ENCODE measurements at places on chromosomes 6 and 20.

GRCh38 chr6:158006821-158007570, 25.3 kb downstream of the SYNJ2 start:
- no peak for DNase-seq

GRCh38 chr20:40930561-40930960, 98.1 kb upstream of the TOP1 start:
- no peak for DNase-seq

DNA sequence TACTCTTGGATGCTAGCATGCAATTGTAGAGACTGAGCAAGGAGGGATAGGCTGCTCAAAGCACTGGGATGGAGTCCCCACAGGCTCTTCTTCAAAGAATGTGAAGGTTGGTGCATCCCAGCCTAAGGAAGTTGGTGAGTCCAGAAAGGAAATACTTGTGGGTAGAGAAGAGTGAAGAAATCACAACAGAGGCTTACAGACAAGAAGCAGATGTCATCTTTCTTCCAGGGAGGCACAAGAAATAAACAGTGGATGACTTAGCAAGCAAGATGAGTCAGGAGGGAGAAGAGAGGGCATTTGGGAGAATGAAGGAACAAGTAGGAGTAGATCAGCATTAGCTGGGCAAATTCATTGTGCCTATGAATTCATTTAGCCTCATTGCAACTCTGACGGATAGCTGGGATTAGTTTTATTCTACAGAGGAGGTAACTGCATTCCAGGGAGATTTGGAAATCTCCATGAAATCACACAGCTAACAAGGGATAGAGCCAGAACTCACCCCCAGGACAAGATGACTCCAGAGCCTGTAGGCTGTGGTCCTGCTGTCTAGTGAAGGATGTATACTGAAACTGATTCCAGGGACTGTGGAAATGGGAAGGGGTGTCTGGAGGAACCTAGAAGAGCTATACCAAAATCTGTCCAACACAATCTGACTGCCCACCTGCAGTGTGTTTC, 125.8 kb upstream of the SPTLC3 start:
- no peak for DNase-seq

DNA sequence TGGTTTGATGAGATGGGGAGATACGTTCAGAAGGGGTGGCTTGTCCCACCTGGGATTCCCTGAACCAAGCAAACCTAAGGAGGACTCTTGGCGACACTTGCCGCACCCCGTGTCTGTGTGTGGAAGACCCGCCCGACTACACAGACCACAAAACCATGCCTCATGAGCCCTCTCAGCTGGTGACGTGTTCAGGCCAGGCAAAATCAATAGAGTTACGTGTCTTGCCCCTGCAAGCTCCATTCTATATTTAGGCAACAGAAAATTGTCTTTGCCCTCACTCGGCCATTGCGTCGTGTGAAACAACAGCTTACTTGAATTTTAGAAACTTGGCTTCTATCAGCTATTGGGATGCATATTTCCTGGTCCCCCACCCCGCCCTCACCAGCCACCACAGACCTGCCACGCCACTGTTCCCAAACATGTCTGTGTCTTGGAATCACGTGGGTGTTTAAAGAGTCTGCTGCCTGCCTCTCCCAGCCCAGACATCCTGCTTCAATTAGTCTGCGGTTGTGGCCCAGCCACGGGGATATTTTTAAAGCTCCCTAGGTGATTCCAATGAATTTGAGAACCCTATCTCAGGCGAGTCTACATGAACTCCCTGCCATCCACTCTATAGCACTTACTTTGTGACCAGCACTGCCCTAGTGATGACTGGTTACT, 279.2 kb upstream of the EXOC2 start:
- DNase-seq, result no peak

GRCh38 chr6:35919827-35920751, 809 bp downstream of the SRPK1 start:
- DNase-seq, result peak; percentile 72

DNA sequence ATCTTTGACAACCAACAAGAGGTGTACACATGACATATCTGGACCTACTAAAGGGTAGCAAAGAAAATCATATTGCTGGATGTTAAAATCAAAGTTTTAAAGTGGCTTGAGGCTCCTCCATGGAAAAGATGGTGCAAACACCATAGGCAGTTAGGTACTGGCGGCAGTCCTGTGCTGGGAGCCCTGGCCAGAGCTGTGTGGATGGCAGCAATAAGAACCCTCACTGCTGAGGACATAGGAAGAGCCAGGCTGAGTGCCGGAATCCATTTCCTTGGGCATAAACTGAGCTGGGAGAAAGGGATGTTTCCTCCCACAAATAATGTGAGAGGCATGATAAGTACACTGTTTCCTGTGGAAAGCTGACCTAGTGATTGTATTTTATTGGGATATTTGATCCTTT, 89.9 kb downstream of the ARID1B start:
- DNase-seq, result no peak

DNA sequence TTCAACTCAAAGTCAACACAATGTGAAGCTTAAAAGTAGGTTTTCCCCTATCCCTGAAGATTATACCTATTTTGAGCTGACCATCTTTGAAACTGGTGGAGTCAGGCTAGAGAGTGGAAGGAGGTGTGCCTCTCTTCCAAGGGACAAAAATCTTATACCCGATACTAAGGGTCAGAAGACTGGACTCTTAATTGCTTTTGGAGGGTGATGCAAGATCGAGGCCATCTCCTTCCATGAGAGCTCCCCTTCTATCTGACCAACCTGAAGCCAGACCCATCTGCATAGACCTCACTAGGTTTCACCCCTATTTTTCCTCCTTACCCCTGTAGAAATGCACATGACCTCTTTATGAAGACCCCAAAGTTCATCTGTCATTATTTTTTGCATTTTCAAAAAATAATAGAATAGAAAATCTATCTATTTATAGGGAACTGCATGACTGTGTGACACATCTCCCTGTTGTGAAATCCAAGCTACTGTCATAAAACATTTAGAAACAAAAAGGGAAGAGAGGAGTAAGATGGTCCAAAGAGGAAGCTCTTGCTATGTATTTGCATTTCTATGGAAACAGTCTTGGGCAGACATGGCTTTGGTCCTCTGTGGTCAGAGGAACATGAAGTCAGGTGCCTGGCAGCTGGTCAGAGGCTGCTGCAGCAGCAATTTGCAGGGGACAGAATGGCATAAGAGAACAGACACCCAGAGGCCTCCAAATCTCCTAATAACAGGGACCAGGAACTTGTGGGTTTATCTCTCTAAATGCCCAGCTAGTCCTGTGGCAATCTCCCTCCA, 349.2 kb downstream of the MAFB start:
- DNase-seq, result no peak

- DNase-seq, result no peak
Measured at GRCh38 chr6:32218167-32218566, 5.7 kb downstream of the NOTCH4 start.

DNA sequence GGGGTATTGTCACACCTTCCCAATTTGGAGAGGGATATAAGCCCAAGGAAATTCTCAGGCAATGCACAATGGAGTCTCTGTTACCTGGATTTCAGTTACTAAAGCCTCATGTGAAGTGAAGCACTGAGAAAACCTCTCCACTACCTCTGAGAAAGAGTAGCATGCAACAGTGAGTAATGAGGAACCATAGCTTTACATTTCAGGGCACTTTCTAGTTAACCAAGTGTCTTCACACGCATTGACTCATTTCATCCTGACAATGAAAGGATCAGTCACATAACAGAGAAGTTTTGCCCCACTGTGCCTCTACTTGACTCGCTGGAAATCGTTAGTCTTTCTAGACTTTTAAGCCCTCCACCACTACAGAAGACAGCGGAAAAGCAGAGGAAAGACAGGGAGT, 86.2 kb upstream of the ARID1B start:
- no peak for DNase-seq

GRCh38 chr6:21001736-21002135, 467.5 kb downstream of the CDKAL1 start:
- DNase-seq, result no peak

DNA sequence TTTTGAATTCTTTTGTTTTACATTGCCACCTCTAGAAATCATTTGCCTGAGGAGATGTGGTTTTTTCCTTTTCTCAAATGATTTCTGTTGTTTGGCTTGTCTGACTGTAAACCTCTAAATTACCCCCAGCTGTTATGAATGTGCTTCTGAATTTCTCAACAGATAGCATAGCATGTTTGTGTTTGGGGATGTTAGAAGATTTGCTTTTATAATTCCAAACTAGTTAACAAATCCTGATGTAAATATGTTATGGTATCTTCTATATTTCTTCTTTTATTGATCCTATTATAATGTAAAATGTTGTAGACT, 31.6 kb upstream of the EZR start:
- DNase-seq, result no peak

GRCh38 chr20:62339647-62340062, 27.5 kb downstream of the LAMA5 start:
- no peak for DNase-seq

DNA sequence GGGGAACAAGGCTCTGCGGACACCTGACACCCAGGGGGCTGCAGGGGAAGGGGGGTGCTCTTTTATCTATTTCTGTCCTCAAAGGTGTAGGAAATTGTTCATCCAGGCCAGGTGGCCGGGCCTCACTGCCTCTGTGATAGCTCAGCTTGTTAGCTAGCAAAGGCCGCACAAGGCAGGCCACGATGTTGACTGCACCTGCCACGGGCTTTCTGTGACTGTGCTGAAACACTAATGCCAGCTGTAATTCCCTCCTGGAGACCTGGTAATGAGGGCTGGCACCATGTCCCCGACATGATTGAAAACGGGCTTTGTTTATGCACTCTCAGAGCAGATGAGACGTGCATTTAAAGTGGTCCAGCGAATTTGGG, 61.4 kb upstream of the APCDD1L start:
- no peak for DNase-seq

GRCh38 chr6:163579111-163579879, 164.8 kb downstream of the QKI start:
- no peak for DNase-seq

DNA sequence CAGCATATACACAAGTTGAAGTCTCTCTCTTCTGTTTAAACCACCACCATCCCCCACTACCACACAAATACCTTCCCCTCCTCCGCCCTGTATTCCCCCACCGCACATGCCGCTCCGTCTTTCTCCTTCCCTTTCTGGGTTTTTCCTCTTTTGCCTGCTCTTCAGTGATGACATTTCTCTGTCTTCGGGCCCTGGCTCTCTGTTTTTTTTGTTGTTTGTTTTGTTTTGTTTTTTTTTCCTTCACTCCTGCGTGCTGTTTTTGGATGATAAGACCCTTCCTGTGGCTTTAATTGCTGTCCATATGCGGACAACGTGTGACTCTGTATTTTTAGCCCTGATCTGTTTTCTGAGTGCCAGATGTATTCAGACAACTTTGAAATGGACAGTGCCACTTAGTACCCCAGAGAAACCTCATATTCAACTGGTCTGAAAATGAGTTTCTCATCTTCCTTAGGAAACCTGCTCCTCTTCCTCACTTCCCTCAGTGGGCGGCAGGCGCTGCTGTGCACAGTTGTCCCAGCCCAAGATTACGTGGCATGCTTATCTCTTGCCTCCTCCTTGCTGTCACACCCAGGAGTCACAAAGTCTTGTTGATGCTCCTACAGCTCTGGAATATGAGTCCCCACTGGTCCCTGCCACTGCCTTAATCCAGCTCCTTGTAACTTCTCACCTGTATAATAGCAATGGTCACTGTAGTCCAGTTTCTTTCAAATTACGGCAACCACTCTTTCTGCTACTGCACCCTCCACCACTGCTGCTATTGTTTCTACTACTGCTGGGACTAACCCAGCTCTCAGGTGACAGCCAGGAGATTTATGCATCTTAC, 8.2 kb downstream of the PPP1R14C start:
- DNase-seq, result peak; percentile 32

DNA sequence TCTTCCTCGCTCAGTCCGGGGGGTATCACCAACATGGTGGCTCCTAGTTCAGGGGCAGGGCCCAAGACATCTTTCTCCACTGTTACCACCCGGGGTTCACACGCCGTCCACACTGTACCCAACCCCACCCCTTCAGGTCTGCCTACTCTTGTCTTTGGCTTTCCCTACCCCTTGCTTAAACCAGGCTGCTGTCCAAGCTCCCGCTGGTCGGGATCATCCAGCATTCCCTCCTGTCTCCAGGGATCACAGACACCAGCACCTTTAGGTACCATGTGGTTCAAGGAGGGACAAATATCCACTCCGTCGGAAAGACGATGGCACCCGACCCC, 395 bp downstream of the NELFE start:
- no peak for DNase-seq

GRCh38 chr6:6379573-6379972, 59.1 kb upstream of the F13A1 start:
- no peak for DNase-seq

DNA sequence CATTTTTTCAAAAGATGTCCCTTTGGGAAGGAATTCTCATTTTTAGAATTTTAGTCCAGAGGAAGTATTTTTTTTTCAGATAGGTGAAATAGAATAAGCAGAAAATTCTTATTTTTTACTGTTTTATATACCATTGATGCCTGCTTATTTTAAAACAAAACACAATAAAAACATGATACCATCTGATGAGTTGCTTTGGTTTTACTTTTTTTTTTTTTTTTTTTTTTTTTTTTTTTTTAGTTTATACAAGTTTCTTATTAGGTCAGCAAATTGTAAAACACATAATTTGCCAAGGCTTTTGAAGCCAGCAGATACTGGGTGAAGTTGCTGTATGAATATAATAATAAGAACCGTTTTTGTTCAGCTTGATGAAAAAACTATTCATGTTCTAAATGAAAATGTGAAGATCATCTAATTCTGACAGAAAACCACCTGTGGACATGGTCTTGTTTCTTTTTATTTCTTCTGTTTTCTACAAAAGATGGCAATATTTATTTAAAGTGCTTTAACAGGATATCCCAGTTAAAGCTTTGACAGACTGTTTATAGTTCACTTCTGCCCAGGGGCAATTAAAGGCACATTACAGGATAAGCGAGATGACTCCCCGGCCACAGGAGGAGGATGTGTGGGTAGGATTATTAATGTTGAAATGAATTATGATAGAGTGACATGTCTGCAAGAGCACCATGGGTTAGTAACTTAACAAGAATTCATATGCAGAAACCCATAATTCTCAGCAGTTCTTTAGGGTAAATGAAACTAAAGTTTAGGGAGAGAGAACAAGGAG, 31.1 kb downstream of the MYB start:
- DNase-seq, result no peak

GRCh38 chr20:25038591-25039015, 19.3 kb downstream of the ACSS1 start:
- DNase-seq, result no peak

Measured in H7 (cell line).